ENCODE measurements at places on chromosomes 7 and 10.

DNA sequence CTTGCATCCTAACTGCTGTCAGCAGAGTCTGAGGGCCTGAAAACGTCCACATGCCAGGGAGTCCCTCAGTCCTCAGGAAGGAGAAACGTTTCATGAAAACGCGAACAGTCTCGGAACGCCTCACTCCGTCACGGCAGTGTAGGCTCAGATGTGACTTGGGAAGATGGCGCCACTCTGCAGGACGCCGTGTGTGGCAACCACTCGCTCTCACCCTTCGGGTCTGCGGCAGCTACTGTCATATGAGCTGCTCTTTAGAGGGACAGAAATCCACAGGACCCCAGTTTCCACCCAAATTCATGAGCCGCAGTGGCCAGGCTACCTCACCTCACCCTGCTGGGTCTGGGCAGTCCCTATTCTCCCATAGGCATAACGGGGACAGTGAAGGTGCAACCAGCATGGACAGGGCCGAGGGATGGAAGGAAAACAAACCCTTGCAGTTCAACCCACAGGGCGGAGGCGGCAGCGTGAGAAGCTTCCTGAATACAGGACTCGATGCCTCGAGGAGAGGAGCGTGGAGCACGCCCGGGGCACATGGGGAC lies 438.3 kb downstream of the DNAJB6 start:
- DNase-seq: no peak

GRCh38 chr7:136136906-136137454 lies 159.8 kb upstream of the MTPN start:
- DNase-seq: no peak

GRCh38 chr10:69362471-69362954 lies 54.2 kb downstream of the TACR2 start:
- peak; percentile 18 for DNase-seq

GRCh38 chr10:117016266-117016665 lies 11.3 kb upstream of the SHTN1 start:
- no peak for DNase-seq

GRCh38 chr10:30821994-30822692 lies 192.6 kb upstream of the LYZL2 start:
- DNase-seq: no peak

GRCh38 chr10:60747817-60748469 lies 30.3 kb upstream of the CDK1 start:
- DNase-seq: no peak

- DNase-seq: no peak
Observed at GRCh38 chr10:7534480-7534852, 123.6 kb upstream of the SFMBT2 start.

DNA sequence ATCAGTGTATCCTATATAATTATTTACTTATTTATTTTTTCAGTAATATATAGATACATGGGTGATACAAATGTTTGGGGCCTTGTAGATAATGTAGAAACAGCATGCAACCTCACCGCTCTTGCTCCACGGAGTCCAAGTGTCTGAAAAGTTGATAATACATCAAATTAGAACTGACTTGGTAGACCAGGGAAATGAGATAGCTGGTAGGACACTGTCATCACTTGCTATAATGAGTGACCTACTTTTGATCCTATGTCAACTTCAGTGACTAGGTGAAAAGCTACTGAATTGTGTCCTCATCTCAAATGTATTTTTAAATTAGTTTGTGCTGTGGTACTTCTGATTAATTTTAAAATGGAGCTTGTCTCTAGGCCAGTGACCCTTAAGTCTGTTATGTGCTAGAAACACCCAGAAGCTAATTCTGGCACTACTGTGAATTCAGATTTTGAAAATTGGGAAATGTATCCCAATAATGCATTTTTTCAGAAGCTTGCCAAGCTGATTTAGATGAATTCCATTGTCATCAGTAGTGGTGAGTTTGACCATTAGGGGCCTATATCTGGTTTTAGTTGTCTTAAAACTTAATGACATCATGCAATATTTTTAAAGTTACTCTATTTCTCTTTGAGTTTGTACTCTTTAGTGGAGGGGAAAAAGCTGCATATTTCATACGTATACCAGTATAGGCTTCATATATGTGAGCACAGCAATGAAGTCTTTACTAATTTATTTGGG lies 17.4 kb downstream of the CDK1 start:
- DNase-seq: no peak

DNA sequence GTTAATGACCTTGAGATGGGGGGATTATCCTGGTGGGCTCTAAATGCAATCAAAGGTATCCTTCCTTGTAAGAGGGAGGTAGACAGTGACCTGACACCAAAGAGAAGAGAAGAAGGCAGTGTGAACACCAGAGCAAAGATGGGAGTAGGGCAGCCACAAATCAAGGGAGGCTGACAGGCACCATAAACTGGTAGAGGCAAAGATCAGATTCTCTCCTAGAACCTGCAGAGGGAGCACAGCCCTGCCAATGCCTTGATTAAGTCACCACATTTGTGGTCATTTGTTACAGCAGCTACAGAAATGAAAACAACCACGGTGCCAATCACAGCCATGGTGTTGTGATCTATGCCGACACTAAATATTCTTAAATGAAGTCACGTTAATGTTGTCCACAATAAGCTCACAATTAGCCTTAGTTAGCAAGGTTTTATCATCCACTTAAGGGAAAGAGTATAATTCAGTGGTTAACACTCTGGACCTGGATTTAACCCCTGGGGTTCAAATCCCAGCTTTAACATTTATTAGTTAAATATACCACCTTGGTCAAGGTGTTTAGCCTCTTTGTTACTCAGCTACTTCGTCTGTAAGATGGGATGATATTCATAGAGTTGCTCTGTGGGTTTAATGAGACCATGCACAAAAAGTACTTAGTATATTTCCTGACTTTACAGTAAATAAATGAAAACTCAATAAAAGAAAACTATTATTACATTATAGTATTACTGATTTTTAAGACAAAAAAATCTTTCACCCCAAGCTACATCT lies 70.8 kb downstream of the SGMS1 start:
- DNase-seq: peak; percentile 47

GRCh38 chr10:62582101-62582705 lies 208.0 kb downstream of the ZNF365 start:
- DNase-seq: no peak

- no peak for DNase-seq
Observed at GRCh38 chr10:68296843-68297663, 34.8 kb upstream of the HNRNPH3 start.

- no peak for DNase-seq
Observed at GRCh38 chr10:96896884-96897589, 64.9 kb downstream of the LCOR start.

DNA sequence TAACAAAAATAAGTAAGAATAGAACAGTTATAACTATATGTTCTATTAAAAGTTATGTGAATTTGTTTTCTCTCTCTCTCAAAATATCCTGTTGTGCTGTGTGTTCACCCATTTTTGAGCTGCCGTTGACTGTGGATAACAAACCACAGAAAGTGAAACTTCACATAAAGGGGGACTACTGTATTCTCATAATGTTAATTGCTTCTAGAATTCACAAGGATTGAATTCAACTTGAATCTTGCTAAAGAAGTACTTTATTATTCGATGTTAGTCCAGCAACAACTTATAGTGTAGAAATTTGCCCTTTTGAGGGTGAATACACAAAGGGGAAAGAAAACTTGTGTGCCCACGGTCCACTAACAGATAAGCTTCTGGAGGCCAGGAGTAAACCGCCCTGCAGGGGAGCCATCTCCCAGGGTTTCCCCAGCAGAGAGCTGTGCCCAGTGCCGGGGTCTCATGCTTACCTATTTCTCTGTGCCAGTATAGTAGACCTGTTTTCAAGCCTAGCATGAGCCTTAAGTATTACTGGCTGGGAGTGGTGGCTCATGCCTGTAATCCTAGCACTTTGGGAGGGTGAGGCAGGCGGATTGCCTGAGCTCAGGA lies 87.1 kb downstream of the KAT6B start:
- DNase-seq: no peak

GRCh38 chr10:30502266-30503060 lies 68.5 kb downstream of the MAP3K8 start:
- peak; percentile 50 for DNase-seq

GRCh38 chr7:12729112-12729511 lies 41.7 kb downstream of the ARL4A start:
- no peak for DNase-seq

- no peak for DNase-seq
Observed at GRCh38 chr10:79984851-79985250, 35.9 kb upstream of the SFTPD start.

GRCh38 chr7:91326516-91327199 lies 62.4 kb downstream of the FZD1 start:
- DNase-seq: no peak

DNA sequence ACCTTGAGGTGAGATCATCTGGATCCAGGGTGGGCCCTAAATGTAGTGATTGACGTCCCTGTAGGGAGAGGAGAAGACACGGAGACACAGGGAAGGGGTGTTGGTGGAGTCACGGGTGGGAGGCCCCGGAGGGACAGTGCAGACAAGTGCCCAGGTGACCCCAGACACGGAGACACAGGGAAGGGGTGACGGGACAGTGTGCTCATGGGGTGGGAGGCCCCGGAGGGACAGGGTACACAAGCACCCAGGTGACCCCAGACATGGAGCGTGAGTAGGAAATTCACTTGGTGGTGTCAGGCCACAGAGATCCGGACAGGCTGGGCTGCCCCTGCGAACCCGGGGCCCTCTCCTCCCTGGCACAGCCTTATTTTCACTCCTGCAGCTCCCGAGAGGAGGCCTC lies 176.9 kb downstream of the PTPRN2 start:
- DNase-seq: no peak

- DNase-seq: no peak
Observed at GRCh38 chr7:90232430-90232829, 12.5 kb upstream of the CFAP69 start.

- no peak for DNase-seq
Observed at GRCh38 chr7:129776362-129776722, 164.8 kb downstream of the NRF1 start.

DNA sequence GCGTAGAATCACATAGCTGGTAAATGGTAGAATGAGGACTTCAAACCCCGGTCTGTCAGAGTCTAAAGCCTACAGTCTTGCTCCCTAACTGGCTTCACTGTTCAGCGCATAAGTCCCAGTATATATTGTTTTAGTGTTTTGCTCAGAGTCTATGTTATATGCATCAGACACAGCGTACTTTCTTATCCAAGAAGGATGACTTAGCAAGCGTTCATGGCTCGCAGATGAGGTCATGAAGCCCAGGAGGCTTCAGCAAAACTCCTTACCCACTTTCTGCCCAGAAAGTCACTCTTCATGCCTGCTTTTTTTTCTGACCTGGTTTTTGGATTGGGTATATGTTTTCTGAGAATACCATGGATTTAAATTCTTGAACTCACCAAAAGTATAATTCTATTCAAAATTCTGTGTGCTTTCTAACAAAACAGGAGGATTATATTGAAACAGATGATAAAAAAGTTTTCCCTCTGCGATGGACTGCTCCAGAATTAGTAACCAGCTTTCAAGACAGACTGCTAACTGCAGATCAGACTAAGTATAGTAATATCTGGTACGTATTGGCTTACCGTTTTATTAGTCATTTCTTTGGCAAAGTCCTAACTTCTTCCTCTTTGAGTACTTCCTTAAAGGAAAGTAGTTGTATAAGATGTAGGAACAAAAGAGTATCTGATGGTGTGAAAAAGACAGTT lies 24.6 kb upstream of the BHLHA15 start:
- no peak for DNase-seq

DNA sequence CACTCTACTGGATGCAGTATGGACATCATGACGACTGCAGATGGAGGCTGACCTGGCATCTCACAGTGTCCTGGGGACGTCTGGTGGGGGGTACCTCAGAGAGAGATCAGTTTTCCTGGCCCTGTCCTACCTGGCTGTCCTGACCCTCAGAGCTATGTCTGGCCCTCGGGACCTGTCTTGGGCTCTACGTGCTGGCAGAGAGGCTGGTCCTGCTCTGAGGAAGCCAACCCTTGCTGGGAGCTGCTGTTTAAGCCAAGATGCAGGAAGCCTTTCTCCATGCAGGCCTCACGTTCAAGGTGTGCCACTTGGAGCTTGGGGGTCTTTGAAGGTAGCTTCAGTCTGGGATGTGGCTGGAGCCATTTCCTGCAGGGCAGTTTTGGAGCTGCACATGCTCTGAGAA lies 42.1 kb upstream of the CXCL12 start:
- no peak for DNase-seq

DNA sequence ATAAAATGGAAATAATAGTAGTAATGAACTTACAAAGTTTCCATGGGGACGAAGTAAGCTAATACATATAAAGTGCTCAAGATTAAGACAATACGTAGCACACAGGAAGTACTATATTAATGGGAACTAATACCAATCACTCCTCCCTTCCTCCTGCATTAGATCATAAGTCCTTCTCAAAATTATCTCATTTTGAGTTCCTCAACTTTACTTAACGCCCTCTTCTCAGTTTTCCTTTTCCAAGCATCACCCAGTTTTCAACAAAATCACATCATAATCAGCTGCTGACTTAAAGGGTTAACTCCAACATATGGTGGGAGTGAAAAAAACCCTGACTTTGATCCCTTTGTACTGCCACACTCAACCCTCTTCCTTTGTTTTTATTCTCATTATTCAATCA lies 24.4 kb downstream of the JMJD1C start:
- no peak for DNase-seq

DNA sequence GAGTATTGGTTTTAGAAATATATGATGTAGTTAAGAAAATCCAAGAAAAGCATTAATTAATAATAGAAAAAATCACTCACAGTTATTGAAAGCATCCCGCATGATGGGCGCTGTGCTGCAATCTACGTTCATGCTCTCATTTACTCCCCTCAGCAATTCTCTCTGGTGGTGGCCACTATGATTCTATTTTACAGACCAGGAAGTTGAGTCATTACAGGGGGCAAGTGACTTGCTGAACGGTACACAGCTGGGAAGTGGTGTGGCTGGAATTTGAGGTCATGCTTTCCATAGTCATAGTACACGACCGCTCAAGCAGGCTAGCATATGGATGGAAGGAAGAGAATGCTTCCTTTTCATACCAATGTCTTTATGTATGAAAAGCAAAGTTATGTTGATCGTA lies 117.4 kb downstream of the TES start:
- no peak for DNase-seq

DNA sequence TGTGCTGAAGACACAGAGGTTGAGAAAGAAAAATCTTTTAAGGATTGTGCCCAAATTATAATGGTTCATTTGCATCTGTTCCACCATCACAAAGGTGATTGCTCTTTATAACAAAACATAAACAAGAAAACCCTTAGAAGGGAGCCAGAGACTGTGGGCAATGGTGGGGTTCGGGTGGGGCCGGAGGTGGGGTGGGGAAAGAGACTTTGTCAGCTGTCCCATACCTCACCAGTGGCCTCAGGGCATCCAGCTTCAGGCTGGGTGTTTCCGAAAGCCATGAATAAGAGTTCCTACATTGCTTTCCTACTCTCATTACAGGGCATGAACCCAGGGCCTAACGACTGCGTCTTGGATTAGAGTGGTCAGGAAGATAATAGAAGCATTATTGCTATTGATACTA lies 227.9 kb downstream of the PHTF2 start:
- no peak for DNase-seq

GRCh38 chr7:71388181-71388580 lies 256.2 kb downstream of the GALNT17 start:
- no peak for DNase-seq

Data from CD4-positive, alpha-beta T cell treated with Interleukin-15 for 4 hours (primary cell).